Aorta (tissue), 5 donors: ENCODE measurements at places on chromosomes 12 and 14. TPM values are rescaled to one million over a fixed set of nuclear protein-coding genes. Genes with fewer than 3 reads are reported as not detected.

Gene C14orf132
- 39.1 TPM for total RNA-seq

- no peaks in the 10 kb centered on the region for H3K4me1 ChIP-seq
- no peak overlapping the region for H3K4me3 ChIP-seq
- no peak for DNase-seq
Measured at GRCh38 chr14:84202486-84202885, 1327.5 kb upstream of the FLRT2 start.

Gene TTC6
- not detected for total RNA-seq

DNA sequence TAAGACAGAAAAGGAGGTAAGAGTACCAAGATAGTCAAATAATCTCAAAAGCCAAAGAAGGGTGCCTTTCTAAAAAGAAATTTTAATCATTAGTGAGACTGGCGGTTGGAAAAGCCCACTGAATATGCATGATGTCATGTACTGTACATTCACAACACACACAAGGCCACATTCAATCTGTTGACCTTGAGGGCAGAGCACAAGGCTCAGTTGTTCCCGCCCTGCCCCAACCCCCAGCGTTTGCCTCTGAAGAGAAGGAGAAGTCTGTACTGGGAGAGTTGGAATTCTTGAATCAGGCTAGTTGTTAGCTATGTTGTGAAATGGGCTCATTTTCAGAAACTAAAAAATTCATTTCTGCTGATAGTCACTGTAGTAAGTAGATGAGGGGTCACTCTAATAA, 50.2 kb upstream of the NID2 start:
- no peaks in the 10 kb centered on the region for H3K27me3 ChIP-seq
- H3K4me3 ChIP-seq: no peak overlapping the region
- no peaks in the 10 kb centered on the region for H3K4me1 ChIP-seq
- H3K36me3 ChIP-seq: no peaks in the 10 kb centered on the region

- H3K27me3 ChIP-seq: no peaks in the 10 kb centered on the region
- peaks cover 2% of the 10 kb centered on the region for H3K36me3 ChIP-seq
- no peak overlapping the region for H3K4me3 ChIP-seq
Measured at GRCh38 chr14:50797250-50798047, 33.5 kb downstream of the NIN start.

- no peaks in the 10 kb centered on the region for H3K27me3 ChIP-seq
- no peaks in the 10 kb centered on the region for H3K4me1 ChIP-seq
- H3K36me3 ChIP-seq: no peaks in the 10 kb centered on the region
- H3K4me3 ChIP-seq: no peak overlapping the region
- no peak for DNase-seq
Measured at GRCh38 chr14:106318700-106319099, 792.3 kb downstream of the TMEM121 start.

GRCh38 chr12:89059056-89059455, 293.2 kb downstream of the DUSP6 start:
- no peak for DNase-seq
- H3K36me3 ChIP-seq: no peaks in the 10 kb centered on the region
- no peak overlapping the region for H3K4me3 ChIP-seq
- no peaks in the 10 kb centered on the region for H3K27me3 ChIP-seq

- H3K4me1 ChIP-seq: peaks cover 3% of the 10 kb centered on the region
- no peaks in the 10 kb centered on the region for H3K36me3 ChIP-seq
- no peaks in the 10 kb centered on the region for H3K27me3 ChIP-seq
- H3K27ac ChIP-seq: no peak overlapping the region
- DNase-seq: no peak
Measured at GRCh38 chr12:30016540-30017055, 232.9 kb upstream of the TMTC1 start.

Gene PLBD1
- 11.6 TPM for total RNA-seq

Gene GPRC5D
- total RNA-seq: 0.39 TPM

DNA sequence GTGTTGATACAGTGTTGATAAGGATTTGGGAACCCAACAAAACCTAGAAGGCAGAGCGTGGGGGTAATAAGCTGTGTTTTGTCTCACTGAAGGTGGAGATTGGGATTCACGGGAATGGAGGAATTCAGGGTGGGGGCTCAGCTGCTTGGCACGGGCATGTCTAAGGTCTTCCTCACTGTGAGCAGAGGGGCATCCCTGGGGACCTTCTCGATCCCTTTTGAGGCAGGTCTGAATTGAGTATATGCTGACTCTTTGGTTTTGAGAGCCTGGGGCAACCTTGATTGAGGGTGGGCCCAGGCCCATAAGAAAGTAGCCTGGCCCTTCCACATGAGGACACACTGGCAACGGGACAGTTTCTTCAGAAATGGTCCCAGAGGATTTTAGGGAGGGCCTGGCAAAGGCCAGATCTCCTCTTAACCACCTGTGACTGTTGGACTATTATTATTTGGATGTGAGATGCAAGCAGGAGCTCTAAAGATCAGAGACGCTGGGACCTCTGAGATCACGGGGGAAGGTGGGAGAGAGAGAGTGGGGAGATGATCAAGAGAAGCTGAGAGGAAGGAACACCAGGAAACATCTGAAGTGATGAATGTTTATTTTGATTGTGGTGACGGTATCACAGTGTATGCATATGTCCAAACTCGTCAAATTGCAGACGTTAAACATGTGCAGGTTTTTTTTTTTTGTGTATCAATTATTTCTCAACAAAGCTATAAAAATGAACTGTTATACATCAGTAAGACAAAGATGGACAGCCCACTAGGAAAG, 48.4 kb downstream of the SMIM41 start:
- DNase-seq: no peak
- no peak overlapping the region for H3K4me3 ChIP-seq
- no peaks in the 10 kb centered on the region for H3K27me3 ChIP-seq
- H3K27ac ChIP-seq: no peak overlapping the region

GRCh38 chr12:18430425-18431048, 169.2 kb downstream of the PIK3C2G start:
- no peak overlapping the region for H3K27ac ChIP-seq
- no peak overlapping the region for H3K4me3 ChIP-seq
- no peak for DNase-seq
- H3K27me3 ChIP-seq: no peaks in the 10 kb centered on the region
- H3K4me1 ChIP-seq: no peaks in the 10 kb centered on the region

DNA sequence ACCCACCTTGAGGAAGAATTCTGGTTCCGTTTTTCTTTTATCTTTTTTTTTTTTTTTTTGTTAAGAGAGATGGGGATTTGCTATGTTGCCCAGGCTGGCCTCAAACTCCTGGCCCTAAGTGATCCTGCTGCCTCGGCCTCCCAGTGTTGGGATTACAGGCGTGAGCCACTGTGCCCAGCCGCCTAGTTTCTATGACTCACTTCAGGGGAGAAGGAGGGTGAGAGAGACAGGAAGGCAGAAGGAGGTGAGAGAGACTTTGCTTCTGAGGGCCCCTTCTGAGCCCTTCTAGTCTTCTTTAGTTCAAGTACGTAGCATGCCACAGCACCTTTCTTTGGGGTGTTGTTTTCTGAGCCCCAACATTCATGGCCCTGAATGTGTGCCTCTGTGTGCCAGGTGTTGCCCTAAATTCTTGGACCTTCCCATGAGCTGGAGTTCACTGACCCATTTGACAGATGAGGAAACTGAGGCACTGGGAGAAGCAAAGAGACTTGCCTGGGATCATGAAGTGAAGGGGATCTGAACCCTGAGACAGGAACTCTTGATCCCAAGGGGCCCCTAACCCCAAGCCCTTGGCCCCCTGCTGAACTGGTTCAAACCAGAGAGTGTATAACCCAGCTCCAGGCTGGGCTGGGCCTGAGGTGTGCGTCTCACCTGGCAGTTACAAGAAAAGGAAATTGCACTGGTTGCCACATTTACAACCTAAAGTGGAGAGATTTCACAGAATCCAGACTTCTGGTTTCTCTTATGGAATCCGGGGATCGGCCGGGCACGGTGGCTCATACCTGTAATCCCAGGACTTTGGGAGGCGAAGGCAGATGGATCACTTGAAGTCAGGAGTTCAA, 20.8 kb downstream of the SH2B3 start:
- no peak for DNase-seq
- no peak overlapping the region for H3K4me3 ChIP-seq
- H3K27ac ChIP-seq: no peak overlapping the region
- no peaks in the 10 kb centered on the region for H3K4me1 ChIP-seq

DNA sequence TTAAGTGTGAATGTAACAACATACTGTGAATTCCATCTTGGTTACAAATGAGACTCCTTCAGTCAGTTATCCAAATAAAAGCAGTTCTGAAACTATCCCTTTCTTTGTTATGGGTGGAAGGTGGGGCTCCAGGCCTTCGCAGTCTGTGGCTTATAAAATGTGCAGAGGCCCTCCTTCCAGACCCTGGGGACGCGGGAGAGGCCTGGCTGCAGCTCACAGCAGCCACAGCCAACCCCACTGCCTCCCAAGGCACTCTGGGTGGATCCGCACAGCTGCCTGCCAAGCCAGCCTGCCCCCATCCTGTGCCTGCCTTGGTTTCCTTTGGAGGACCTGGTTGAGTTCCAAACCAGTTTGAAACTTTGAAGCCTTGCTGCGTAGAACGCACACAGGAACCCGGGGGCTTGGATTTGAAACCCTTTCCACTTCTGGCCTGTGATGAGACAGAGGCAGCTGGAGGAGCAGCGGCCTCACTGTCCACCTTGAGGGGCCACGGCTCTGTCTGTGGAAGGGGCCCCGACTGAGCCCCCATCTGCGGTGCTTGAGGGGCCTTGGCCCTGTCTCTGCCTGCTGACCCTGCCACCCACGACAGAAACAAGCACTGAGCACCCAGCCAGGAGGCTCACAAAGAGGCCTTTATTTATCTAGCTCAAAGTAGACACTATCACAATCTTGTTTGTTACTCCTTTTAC, 30.4 kb downstream of the CCNK start:
- no peak overlapping the region for H3K27ac ChIP-seq
- DNase-seq: no peak
- no peaks in the 10 kb centered on the region for H3K27me3 ChIP-seq

DNA sequence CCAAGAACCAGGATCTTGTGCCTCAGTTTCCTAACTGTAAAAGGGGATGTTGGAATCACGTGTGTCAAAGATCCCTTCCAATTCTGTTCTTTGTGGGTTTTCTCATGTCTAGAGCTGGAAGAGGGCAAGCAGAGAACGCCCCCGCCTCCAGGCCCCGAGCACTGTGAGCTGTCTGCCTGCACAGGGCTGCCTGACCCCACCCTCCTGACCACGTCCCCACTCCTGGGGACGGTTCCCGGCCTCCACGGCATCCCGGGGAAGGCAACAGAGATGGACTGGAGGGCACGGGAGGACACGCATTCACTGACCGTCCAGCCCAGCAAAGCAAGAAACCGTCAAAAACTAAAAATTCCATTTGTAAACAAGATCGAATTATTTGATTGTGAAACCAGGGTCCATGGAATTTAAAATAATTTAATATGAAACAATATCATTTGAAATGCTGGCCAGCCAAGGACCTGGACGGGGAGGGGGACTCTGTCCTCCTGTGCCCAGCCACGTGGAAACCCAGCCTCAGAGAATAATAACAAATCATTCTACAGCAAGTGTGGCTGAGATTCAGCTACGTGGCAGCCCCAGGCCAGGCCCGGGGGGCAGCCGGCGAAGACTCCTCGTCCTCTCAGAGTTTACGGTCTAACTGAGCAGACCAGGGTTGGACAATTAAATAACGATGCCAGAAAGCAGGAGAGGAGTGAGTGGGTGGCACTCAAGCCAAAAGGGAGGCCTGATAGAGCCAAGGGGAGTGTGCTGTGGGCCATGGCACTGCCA, 87.3 kb upstream of the DIO3 start:
- no peaks in the 10 kb centered on the region for H3K36me3 ChIP-seq
- no peaks in the 10 kb centered on the region for H3K4me1 ChIP-seq
- no peak overlapping the region for H3K27ac ChIP-seq
- no peak for DNase-seq
- H3K4me3 ChIP-seq: no peak overlapping the region
- H3K27me3 ChIP-seq: no peaks in the 10 kb centered on the region

Gene RAD9B
- 0.57 TPM for total RNA-seq

Gene PRR4
- 4.8 TPM for total RNA-seq

Gene MGST1
- 73.3 TPM for total RNA-seq

DNA sequence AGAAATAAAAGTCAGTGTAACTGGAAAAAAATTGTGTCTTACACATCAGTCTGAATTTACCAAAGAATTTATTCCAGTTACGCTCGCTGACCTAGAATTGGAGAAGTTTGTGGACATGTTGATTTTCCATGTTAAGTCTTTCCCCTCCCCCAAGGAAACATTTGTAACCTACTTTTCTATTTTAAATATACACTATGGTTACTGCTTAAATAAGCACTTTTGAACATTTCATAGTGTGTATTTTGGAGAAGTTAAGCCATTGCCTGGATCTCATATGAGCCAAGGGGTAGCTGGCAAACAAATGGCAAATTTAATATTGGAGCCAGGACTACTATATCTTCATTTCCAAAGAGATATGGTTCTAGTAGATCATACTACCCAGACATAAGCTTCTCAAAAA, 42.9 kb upstream of the NT5DC3 start:
- no peak overlapping the region for H3K27ac ChIP-seq
- H3K27me3 ChIP-seq: no peaks in the 10 kb centered on the region
- no peaks in the 10 kb centered on the region for H3K36me3 ChIP-seq
- no peaks in the 10 kb centered on the region for H3K4me1 ChIP-seq
- H3K4me3 ChIP-seq: no peak overlapping the region
- no peak for DNase-seq

Gene KIF5A
- 1.3 TPM for total RNA-seq

- no peak for DNase-seq
- no peaks in the 10 kb centered on the region for H3K4me1 ChIP-seq
- H3K27ac ChIP-seq: no peak overlapping the region
- no peaks in the 10 kb centered on the region for H3K27me3 ChIP-seq
- H3K36me3 ChIP-seq: no peaks in the 10 kb centered on the region
Measured at GRCh38 chr12:24062642-24063245, 113.3 kb upstream of the SOX5 start.

GRCh38 chr12:122190842-122191668, 8.1 kb downstream of the LRRC43 start:
- H3K4me1 ChIP-seq: no peaks in the 10 kb centered on the region
- H3K27ac ChIP-seq: no peak overlapping the region
- H3K4me3 ChIP-seq: no peak overlapping the region
- no peaks in the 10 kb centered on the region for H3K27me3 ChIP-seq
- no peaks in the 10 kb centered on the region for H3K36me3 ChIP-seq

DNA sequence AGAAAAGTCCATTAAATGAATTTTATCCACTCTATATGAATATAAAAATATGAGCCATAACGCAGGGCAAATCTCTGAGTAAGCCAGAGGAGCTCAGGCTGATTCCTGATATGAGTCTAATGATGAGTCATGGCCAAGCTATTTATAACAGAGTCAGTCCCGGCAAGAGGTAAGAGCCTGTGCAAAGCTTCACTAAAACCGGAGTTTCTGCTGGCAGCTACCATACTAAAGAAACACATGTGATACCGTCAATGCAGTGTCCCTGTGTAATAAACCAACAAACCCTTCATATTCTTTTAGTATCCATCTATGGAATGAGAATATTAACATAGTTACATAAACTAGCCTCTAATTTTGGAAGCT, 319.4 kb downstream of the KCNC2 start:
- H3K27me3 ChIP-seq: no peaks in the 10 kb centered on the region
- DNase-seq: no peak
- H3K27ac ChIP-seq: no peak overlapping the region
- H3K36me3 ChIP-seq: no peaks in the 10 kb centered on the region

Gene KRT73
- not detected for total RNA-seq

Gene PPHLN1
- 52.8 TPM for total RNA-seq

Gene GLT8D2
- 28.2 TPM for total RNA-seq
